ENCODE measurements at places on chromosomes 1 and 21.

- DNase-seq: no peak
Measured at GRCh38 chr1:7929637-7930036, 11.0 kb downstream of the TNFRSF9 start.

- no peak for DNase-seq
Measured at GRCh38 chr1:231233735-231234417, 7.1 kb upstream of the GNPAT start.

GRCh38 chr21:36166705-36167104 lies 10.1 kb downstream of the DOP1B start:
- DNase-seq: no peak

DNA sequence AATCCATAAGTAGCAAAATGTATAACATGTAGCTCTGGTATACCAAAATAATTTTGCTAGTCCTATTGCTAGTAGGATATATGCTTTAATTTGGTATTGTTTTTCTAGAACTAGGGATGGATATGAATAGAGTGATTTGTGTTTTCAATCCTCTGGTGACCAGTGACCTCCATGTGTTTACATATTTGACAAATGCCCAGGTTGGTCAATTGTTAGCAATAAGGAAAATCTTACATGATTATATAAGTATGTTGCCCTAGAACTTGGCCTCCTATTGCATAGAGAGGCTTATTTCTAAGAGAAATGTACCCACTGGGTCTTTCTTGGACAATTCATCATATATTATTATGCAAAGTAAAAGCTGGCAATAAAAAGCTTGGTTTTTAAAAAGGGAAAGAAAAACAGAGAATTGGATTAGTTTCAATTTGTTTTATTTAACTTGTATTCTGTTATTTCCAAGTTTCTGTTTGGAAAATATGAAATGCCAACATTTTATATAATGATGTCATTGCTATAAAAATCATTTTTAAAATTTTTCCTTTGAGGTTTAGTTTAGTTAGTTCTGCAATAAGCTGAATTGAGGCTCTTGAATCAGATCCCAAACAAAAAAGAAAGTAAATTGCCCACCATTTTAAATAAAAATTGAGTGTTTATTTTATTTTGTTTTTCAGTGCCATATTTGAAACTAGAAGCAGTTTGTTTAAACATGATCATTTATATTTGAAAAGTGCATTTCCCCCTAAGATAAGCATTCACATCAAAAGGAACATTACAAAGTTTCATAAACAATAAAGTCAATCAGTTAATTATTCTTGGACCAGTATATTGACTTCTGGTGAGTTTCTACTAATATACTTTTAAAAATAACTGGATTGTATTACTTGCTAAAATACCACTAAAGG lies 210.9 kb downstream of the ZC3H11B start:
- no peak for DNase-seq

GRCh38 chr1:166978821-166979220 lies 3.5 kb upstream of the ILDR2 start:
- no peak for DNase-seq

- no peak for DNase-seq
Measured at GRCh38 chr1:183259924-183260323, 73.9 kb downstream of the LAMC2 start.

DNA sequence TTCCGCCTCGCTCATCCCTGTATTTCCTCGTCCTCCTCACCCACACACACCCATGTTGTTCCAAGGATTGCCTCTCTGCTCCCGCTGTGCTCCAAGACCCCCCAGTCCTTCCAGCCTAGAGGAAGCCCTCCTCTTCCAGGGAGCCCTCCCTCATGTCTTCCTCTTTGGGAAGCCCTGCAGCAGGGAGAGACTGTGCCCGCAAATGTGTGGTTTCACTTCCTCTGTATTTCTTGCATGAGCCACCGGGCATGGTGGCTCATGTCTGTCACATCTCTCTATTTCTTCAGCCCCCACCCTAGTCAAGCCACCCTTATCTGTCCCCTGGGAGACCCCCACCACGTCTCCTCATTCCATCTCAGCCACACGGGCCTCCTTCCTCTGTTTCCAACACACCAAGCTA lies 57.5 kb upstream of the PAX7 start:
- no peak for DNase-seq

DNA sequence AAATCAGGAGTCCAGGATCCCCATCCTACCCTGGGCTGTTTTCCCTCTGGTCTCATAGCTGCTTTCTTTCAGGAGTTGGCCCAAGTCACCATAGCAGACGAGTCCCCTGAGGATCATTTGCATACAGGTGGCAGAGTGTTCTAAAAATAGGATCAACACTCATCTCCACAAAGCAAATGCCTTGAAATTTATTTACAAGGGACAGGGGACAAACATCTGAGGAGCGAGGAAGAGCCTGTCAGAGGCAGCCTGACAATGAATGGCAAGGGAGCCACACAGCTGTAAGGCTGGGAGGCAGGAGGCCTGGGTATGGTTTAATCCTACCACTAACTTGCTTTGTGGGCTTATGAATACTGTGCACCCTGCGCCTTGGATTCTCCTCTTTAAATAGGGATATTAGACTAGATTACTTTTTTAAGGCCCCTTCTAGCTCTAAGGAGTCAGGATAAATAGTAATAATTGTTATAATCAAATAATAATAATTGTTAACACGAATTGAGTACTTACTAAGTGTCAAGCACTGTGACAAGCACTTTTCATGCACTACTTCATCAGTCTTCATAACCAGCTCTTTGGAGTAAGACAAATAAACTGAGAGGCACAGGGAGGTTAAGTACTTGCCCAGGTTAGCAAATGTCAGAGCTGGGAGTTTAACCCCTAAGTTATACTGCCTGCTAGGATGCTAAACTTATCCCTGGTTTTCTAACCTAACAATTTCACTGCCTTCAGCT lies 34.5 kb downstream of the RAB3B start:
- DNase-seq: no peak

- no peak for DNase-seq
Measured at GRCh38 chr1:86773341-86774288, 69.2 kb downstream of the SH3GLB1 start.

- DNase-seq: no peak
Measured at GRCh38 chr1:234234199-234234598, 139.1 kb upstream of the COA6 start.

GRCh38 chr1:219744652-219745469 lies 132.0 kb upstream of the ZC3H11B start:
- DNase-seq: no peak

GRCh38 chr21:29074007-29074376 lies 544 bp upstream of the CCT8 start:
- no peak for DNase-seq

GRCh38 chr21:23496729-23497128 lies 2110.6 kb downstream of the MRPL39 start:
- DNase-seq: no peak

- DNase-seq: no peak
Measured at GRCh38 chr1:224219011-224219611, 36.1 kb downstream of the DEGS1 start.

GRCh38 chr1:85198864-85199263 lies 2.0 kb downstream of the SYDE2 start:
- no peak for DNase-seq

GRCh38 chr1:156033011-156033410 lies 12.3 kb upstream of the SSR2 start:
- no peak for DNase-seq

DNA sequence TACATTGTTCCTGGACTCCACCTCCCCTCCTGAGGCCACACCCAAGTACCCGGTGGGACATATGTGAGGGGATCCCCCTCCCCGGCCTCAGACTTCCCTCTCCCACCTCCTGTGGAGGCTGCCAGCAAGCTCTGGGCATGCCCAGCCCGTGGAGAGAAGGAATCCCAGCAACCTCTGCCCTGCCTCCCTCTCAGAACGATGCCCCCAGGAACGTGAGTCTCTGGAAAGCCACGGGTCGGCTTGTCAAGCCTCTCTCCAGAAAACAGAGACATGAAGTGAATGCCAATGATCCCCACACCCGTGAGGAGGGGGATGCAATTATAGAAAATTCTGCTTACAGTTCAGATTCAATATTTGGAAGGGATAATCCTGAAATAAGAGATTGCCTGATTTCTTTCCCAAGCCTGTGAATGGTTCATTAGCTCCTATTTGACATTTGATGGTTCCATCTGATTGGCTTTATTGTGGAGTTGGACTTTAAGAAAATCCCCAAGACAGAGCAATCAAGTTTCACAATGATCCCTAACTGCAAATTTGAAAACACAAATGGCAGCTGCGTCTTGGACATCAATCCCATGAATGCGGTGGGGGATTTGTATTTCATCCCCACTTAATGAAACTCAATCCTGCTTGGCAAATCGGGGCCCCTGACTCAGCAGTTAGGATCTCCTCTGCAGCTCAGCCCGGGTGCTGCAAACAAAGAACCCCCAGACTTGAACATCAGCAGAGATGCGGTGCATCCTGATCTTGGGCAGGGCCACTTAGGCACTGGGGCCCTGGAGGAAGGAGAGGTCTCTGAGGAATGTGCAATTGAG lies 9.1 kb upstream of the GUCA2B start:
- no peak for DNase-seq

GRCh38 chr1:114043548-114043947 lies 64.3 kb downstream of the OLFML3 start:
- DNase-seq: no peak

DNA sequence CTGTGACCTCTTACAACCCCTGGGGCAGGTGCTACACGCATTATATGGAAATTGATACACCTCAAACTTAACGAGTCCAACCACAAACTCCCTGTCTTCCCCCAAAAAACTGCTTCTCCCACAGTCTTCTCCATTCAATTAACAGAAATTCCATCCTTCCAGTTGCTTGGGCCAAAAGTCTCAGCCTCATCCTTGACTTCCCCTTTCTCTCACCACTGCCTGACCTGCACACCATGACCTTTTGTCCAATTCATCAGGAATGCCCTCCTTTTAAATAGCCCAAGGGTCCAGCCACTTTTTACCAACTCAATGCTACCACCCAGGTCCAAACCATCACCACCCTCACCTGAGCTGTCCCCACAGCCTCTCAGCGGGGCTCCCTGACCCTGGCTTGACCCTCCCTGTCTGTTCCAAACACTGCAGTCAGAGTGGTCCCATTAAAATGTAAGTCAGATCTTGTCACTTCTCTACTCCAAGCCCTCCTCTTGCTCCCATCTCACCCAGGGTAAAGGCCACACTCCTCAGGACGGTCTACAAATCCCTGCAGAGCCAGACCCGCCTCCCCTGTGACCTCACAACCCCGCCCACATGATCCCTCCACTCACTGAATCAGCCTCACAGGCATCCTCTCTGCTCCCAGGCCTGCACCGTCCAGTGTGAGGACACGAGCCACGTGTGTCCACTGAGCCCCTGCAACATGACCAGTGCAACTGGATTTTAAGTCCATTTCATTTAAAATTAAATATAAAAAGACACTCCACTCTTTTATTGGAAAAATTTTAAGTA lies 18.5 kb downstream of the KCNN3 start:
- DNase-seq: no peak

DNA sequence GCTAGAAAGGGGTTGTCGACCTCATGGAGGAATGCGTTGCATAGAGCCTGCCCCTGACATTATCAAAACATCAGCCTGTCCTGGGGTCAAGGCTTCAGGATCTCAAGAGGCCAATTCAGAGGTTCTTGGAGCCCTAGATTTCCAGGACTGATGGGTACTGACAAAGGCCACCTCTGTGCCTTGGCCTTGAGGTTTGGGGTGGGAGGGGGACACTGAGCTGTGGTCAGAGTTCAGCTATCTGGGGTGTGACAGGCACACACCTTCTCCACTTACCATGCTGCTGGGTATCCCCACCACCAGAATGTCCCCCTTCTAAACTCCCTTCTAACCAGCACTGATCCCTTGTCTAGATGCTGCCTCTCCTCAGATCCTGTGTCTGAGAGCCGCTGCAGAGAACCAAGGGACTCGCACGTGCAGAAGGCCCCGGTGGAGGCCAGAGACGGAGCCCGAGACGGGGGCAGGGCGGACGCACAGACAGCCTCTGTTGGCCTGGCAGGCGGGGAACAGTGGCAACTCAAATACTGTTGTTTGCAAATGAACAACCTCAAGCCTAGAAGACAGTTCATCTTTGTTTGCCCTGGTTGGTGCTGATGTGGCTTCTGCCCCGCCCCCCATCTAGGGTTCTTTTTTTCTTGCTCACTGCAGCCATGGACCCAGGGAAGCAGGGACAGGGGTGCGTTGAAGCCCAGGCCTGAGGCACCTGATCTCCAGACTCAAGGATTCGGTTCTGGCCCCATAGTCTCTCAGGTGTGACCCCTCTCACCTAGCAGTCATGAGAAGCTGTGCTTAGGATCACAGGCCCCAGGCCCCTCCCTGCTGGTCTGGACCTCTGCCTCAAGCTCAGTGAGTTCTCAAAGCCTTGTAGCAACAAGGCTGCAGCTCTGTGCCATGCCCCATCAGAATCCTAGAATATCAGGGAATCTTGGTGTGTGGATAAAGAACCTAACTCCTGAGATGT lies 28.1 kb upstream of the CSF1 start:
- DNase-seq: no peak

DNA sequence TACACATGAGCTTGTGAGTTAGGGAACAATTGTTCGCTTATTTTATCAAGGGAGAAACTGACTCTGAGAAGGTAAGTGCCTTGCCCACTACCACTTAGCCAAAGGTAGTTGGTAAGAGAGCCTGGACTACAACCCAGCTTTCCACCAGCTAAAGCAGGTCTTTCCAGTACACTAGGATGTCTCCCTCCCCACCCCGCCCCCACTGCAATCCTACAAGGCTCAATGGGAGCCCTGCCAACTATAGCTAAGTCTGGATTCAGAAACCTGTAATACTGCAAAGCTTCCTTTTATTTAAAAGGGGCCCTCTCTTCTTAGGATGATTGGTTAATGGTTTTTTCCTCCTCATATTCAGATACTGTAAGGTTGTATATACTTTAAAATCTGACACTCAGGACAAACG lies 102.0 kb upstream of the C8B start:
- no peak for DNase-seq

DNA sequence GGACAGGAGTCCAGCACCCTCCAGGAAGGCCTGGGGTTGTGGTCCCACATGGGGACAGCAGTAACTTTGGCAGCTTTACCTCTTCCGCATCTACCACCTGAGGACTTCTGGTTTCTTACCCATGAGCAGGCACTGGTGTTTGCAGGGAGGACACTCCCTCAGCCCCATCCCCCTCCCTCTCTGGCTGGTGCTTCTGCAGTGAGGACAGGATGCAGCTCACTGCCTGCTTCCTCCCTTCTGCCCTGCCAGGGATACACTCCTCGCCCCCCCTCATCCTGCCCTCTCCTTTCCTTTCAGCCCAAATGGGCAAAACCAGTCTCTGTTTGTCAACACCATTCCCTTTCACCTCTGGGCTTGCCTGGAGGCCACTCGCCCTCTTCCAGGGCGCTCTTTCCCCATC lies 62.4 kb downstream of the KIRREL1 start:
- no peak for DNase-seq

GRCh38 chr1:24955161-24955560 lies 25.1 kb upstream of the RUNX3 start:
- peak; percentile 81 for DNase-seq

- DNase-seq: no peak
Measured at GRCh38 chr1:109535971-109536491, 3.6 kb upstream of the GPR61 start.

All from activated naive CD8-positive, alpha-beta T cell treated with anti-CD3 and anti-CD28 coated beads for 36 hours (primary cell).